ENCODE measurements at places on chromosomes 3 and 15. TPM values are rescaled to one million over a fixed set of nuclear protein-coding genes. Genes with fewer than 3 reads are reported as not detected.

GRCh38 chr3:19104459-19104858 is 43.9 kb upstream of the KCNH8 start:
- no peak for DNase-seq

Gene WWTR1
- 11.6 TPM for total RNA-seq

- no peak for DNase-seq
Observed at GRCh38 chr15:81781395-81781794, 264.4 kb downstream of the MEX3B start.

DNA sequence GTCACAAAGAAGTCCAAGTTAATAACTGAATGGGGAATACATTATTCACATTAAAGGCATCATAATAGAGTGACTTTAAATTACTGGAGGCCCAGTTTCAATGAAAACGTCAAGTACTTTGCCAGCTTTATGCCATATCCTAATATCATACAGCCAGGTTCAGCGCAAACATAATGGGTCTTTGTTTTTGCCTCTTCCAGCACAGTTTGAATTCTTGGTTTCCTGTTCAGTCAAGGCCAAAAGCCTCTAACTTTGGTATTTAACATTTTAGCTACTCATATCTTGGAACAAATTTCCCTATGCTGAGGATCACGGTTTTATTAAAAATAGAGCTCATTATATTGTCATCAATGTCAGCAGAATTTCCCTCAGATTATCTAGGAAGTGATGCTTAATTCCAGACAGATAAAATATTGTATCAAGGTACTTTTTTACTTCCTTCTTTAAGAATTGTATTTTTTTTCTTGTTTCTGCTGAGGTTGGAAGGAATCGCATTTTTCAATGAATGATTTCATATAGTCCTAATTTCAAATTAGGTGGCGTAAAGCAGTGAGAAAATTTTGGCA is 269.2 kb downstream of the THRB start:
- DNase-seq: no peak

Gene PRKCD
- total RNA-seq: 87.9 TPM

Gene CDHR4
- 0.38 TPM for total RNA-seq

DNA sequence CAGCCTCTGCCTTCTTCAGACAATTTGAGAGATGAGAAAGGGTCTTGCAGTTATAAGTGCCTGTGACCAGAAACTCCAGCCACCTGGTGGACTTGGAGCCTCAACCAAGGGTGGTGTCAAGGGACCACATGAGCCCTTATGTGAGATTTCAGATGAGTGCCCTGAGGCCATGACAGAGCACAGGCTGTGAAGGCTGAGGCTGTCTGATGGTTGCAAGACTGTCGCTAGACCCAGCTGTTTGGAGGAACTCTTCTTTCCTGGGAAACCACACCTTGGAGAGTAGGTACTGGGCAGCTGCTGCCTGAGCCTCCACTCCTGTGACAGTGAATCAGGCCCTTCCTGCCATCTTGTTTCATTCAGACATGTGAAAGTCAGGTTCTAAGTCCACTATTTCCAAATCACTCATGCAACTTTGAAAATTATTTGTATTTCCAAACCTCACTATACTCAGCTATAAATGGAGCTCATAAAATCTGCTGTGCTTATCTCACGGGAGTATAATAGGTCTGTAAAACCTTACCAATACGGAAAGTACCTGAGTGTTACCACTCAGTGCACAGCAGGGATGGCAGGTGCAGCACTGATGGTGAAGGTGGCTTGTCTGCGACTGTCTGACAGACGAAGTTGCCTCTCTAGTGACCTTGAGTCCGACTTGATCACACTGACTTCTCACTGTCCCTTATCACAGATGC is 99.4 kb downstream of the RPL39L start:
- DNase-seq: peak; percentile 59

DNA sequence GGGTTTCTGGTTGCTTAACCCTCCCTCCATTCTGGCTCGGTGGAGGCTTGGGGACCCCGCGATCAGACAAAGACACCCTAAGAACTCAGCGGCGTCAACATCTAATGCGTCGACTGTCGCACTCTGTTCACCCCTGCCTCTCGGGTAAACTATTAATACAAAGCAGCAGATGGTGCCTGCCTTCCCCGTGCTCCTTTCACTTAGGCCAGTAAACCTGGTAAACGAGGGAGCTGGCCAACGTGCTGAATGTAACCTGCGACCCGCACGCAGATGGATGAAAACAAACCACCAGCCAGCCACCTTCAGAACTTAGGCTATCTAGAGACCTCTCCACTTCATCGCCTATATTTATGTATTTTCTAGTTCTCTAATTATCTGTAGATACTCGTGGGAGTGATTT is 848 bp upstream of the CADPS start:
- peak; percentile 82 for DNase-seq

DNA sequence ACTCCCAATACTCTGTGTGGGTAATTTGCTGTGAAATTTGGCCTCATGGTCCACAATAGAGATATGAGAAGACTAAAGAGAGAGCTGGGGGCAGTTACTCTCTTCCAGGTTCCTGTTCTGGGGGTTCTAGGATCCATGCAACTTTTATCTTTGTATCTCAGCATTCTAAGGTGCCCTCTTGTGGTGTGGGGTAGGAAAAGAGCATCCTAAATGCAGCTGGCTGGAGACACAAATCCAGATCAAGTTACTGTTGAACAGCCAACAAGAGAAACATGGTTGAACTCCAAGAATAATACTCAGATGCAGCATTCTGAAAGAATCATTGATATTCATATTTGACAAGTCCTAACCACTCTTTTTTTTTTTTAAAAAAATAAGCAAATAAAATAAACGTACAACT is 238.2 kb downstream of the GREM1 start:
- peak; percentile 24 for DNase-seq

DNA sequence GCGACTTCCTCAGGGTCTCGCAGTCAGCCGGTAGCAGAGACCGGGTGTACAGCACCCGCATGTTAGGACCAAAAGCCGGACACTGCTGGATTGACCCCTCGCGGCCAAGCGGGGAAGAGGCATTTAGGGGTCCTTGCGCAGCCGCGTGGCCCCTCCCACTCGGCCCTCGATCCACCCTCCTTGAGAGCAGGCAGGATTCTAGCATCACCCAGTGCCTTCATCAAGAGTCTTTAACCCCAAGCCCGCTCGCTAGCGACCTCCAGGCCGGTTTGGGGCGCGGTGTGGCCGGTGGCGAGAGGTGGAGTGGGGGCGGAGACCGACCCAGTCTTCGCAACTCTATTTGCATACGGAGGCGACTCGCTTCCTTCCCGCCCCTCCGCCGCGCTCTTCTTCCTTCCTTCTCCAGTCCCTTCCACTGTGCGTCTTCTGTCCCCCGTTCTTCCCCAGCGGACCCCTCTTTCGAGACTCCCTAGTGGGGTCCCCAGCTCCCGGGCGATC is at the start of gene ST6GAL1:
Gene ST6GAL1, plus strand, starts transcription at position 384 of the 498 bp plus-strand sequence. CDS start 112,178 bp downstream, outside the sequence.
- peak; percentile 91 for DNase-seq

DNA sequence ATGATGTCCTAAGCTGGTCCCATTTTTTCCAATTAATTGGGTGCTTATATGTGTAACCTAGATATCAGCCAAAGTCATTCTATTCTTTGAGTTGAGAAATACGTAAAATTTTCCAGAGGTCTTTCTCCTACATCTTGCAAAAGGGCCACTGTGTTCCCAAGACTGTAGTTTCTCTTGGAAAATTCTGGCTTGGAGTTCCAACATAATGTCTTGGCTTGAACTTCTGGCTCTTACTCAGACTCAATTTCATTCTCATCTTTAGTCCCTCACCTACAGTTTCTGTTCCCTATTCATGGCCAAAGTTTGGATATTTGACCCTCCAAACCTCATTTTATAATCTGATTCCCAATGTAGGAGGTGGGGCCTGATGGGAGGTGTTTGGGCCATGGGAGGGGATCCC is 201.4 kb upstream of the ARHGEF26 start:
- DNase-seq: no peak

GRCh38 chr3:9155028-9155427 is 94.4 kb downstream of the SRGAP3 start:
- DNase-seq: no peak

GRCh38 chr15:53591041-53591440 is 168.4 kb downstream of the WDR72 start:
- DNase-seq: no peak

GRCh38 chr3:115156046-115156654 is 9.1 kb upstream of the ZBTB20 start:
- no peak for DNase-seq

GRCh38 chr15:100878130-100878529 is 1.5 kb upstream of the ALDH1A3 start:
- DNase-seq: no peak

DNA sequence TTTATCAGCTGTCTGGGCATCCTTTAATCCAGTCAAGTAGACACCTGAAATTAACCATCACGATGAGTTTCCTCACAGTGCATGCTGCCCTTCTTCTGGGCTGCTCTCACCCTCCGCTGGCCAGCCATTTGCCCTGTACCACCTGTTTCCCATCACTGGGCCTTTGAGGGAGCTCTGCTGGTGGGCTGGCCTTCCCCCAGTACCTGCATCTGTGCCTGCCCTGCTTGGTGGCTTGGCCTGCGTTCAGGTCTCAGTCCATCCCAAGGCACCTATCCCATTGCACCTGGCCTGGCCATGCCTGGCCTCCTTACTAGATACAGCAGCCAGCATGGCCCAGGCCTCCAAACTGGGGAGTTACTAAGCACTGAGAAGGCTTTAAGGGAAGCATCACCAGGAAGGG is 413.2 kb downstream of the NTRK3 start:
- DNase-seq: no peak

DNA sequence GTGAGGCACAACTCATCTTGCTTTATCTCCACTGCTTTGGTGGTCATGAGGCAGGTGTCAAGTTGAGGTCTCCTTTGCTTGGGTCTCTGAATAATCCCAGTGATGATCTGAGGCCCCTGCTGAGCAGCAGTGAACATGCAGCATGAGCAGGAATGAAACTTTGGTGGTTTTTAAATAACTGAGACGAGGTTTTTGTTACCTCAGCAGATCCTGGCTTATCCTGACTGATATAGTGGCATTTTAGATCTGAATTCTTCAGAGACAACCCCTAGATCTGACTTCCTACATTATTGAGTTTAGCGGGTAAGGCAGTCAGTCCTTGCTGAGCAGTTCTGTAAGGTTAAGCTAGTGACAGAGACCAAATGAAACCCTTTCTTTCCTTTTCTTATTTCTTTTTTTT is 230.4 kb downstream of the ARRDC4 start:
- no peak for DNase-seq
